SW 1271 (cell line): ENCODE measurements at places on chromosomes 6 and 20.

DNA sequence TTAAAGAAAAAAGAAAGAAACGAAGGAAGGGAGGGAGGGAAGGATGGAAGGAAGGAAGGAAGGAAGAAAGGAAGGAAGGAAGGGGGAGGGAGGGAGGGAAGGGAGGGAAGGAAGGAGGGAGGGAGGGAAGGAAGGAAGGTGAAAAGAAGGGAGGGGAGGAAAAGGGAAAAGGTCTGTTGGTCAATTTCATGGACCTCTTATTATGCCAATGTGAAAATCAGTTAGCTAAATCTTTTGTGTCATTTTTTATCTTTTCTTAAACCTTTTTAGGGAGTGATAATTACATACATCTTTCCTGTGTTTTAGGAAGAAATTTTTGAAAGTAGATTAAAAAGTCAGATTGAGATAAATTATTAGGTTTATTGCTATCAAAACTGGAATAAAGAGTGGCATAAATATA is 670.2 kb upstream of the CITED2 start:
- DNase-seq = no peak

- no peak for DNase-seq
Observed at GRCh38 chr6:131657630-131658111, 20.6 kb downstream of the ENPP3 start.

- peak; percentile 34 for DNase-seq
Observed at GRCh38 chr6:35415065-35415891, 36.9 kb upstream of the FANCE start.

DNA sequence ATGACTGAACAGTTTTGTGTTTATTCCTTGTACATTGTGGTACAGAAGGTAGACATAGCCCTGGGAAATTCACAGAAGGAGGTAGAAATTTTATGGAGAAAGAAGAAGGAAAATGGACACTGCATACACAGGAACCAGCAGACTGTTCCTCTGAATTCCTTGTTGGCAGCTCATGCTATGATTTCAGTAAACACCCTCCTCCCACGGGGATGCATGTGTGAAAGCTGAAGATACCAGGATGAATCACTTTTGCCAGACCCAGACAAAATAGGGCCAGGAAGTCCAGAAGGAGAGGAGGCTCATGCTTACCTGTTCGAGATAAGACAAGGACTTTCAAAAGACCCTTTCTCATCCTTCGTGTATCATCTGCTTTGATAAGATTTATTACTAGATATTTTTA is 110.3 kb upstream of the GGTLC1 start:
- no peak for DNase-seq

GRCh38 chr6:43172104-43173007 is 1.3 kb downstream of the SRF start:
- DNase-seq = peak; percentile 15

DNA sequence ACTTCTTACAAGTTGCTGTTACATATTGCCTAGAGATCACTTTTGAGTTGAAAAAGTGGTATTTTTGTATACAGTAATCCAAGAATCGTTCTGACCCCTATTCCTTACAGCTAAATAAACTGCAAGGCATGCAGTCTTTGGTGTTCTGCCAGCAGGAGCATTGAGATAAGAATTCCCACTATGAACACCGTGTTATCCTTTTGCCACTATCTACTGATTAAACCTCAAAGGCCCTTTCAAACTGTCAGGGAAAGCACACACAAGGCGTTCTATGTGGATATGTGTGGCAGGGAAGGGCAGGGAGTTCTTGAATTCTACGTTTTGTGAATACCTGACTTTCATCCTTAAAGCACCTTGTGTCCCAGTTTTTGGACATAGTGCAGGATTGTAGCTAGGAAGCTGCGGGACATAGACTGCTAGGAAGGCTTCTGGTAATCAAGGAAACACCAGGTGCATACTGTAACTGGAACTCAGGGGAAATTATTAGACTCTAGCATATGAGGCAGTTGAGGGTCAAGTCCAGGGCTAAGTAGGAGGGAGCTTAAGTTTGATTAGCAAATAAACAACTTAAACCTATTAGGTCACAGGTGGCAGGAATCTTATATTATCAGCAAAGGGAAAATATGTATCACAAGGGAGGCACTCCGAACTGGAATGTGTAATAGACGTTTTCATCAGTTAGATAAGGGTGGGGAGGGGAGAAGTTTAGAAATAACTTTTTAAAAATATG is 506.6 kb downstream of the RNF144B start:
- no peak for DNase-seq

DNA sequence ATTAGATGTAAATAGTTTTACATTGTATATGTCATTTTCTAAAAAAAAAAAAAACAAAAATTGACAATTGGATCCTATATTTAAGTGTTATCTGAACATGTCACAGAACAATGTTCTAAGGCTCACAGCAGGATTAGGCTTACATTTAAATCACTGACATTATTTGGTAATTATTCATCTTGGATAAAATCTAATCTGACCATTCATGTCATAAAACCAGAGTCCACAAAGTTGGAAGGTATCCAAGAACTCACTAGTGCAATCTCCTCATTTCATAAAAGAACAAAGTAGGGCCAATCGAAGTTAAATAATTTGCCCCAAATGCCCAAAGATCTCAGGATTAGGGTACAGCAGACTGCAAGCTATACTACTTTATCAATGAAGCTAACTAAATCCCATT is 73.0 kb downstream of the PDSS2 start:
- DNase-seq = no peak

GRCh38 chr6:12598919-12599318 is 117.6 kb upstream of the PHACTR1 start:
- DNase-seq = no peak

DNA sequence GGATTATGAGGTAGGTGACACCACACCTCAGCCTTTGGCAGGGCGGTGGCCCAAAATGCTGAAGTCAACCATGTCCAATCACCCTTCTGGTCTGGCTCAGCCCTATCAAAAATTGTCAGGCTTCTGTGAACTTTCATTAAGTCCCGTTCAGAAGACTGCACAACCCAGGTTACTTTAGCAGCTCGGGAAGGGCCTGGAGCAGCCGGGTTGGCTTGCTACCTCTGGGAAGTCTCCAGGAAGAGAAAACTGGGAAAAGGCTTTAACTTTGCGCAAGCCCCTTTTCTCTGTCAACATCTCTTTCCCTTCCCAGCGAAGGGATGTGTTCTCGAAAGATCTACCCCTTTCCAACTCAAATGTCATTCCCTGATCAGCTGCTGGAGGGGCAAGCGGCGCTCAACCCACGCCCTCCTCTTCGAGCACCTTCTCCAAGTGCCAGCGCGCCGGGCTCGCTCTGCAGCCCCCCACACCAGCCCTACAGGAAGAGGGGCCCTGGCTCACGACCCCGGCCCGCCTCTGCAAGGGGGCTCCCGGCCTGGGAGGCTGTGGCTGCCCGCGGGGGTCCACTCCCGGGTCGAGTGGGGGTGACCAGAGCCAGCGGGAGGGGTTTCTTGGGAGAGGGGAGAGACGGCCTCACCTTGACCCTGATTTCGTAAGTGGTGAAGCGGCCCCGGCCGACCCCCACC is 573 bp downstream of the SNX3 start:
- DNase-seq = peak; percentile 32

GRCh38 chr20:51643390-51643789 is 100.9 kb upstream of the NFATC2 start:
- DNase-seq = no peak

- DNase-seq = no peak
Observed at GRCh38 chr6:79077715-79078074, 359 bp downstream of the PHIP start.

GRCh38 chr6:68497927-68498326 is 137.2 kb upstream of the ADGRB3 start:
- DNase-seq = no peak

GRCh38 chr6:1894954-1895353 is 285.2 kb downstream of the FOXC1 start:
- DNase-seq = no peak

- no peak for DNase-seq
Observed at GRCh38 chr6:109052018-109052651, 42.5 kb downstream of the SESN1 start.

DNA sequence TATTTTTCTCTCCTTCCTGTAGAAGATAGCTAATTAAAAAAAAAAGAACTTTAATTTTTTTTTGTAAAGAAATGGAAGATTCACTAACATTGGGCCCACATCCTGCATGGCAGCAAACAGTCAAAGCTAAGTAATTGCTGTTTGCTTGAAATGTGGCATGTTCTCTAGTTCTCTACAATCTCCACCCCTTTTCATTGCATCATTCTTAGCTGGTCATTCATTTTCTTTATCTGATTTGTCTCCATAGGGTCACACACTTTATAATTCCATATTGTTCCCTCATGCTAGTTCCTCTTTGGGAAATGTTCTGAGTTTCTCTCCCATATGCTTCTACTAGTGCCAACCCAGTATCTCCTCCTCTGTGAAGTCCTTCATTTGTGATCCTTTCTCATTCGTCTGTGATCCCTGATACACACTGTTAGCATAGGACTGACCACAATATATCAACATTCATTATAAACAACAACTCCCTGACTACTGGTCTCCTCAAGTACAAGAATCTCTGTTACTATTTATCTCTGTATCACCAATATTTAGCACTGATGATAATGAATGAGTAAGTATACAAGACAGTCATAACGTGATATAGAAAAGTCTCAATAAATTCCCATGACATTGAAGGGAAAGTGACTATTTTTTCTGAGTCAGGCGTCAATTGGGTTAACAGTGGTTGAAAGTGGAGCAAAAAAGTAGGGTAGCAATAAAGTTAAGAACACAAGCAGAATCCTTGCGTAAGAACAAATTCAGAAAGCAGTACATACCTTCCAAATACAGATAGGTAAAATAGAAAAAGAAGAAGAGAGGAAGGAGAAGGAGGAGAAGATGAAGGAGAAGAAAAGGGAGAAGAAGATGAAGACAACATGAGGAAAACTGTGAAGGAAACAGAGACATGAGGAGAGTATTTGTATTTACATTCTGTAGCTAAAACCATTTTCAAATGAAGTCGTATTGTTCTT is 33.2 kb upstream of the MYB start:
- DNase-seq = no peak

DNA sequence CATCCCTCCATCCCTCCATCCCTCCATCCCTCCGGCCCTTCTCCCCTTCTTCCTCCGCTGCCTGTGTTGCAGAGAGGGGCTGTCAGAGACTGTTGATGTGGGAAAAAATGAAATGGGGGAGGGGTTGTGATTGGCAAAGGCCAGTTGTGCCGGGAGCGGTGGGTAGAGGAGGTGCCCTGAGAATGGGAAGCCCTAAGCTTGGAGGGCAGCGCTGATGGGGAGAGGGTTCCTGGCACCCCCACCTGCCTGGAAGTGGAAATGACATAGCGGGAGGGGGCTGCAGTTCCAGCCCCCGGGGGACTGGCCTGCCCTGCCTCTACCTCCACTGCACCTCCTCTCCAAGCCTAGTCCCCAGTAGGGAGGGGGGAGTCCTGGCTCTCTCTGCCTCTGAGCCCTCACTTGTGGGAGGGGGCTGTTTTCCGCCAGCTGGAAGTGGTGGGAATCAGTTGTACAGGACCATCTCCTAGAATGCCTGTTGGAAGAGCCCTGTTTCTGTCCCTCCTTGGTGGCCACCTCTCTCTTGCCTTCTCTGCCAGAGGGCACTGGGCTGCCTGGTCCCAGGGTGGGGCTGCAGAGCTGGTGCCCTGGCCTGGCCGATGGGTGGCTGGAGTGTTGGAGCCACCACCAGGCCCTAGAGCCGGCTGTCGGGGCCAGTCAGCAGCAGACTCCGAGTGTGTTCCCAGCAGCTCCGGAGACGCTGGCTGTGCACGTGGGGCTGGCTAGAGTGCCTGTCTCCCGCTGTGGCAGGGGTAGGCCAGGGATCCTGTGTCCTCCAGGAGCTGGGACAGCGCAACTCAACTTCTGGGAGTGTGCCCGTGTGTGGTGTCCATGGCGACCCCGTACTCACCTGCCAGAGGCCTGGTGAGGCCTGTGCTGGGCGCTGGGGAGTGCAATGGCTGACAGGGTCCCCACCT is 1.5 kb downstream of the DLGAP4 start:
- no peak for DNase-seq

DNA sequence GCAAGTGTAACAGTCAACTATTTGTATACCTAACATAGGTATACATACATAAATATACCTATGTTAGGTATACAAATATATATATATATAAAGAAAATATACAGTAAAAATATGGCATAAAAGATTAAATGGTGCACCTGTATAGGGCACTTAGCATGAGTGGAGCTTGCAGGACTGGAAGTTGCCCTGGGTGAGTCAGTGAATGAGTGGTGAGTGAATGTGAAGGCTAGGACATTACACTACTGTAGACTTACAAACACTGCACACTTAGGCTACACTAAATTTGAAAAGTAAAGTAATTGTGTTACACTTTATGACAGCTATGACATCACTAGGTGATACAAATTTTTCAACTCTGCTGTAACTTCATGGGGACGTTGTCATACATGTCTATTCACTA is 65.6 kb downstream of the CDC5L start:
- no peak for DNase-seq

GRCh38 chr6:17446713-17447112 is 53.3 kb downstream of the CAP2 start:
- no peak for DNase-seq

GRCh38 chr6:126826166-126826714 is 292.2 kb upstream of the RSPO3 start:
- no peak for DNase-seq

GRCh38 chr6:44268095-44268628 is 2.1 kb upstream of the TMEM151B start:
- no peak for DNase-seq

GRCh38 chr20:46578745-46579144 is 28.3 kb upstream of the OCSTAMP start:
- DNase-seq = no peak

DNA sequence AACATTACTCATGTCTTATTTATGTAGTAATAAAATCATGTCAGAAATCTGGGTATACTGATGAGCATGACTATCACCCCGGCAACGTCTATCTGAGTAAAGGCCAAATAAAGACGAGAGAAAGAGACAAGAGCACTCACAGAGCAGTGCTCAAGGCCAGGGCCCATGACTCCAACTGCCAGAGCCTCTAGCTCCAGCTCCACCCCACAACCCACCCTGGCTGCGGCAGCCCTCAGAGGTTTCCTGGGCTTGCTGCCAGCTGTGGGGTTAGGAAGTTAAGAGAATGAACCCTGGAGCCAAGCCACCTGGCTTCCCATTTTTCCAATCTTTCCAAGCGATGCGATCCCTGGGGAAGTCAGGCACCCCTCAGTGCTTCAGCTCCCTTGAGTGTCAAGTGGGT is 92.0 kb upstream of the PAX1 start:
- DNase-seq = no peak

DNA sequence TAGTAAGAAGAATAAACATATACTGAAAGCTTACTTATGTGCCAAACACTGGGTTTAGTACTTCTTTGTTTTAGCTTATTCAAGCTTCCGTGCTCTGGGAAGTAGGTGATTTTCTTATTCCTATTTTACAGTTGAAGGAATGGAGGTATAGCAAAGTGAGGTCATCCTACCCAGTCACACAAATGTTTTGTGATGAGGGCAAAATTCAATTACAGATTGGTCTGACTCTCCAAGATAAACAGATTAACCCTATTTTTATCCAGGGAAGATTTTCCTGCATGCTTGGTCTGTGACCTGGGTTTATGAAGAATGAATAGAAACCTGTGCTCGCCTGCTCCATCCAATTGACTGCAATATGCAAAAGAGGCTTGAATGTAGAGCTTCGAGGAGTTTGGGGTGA is 310.0 kb downstream of the ZNF217 start:
- DNase-seq = no peak
